ENCODE measurements at places on chromosomes 2 and 18. TPM values are rescaled to one million over a fixed set of nuclear protein-coding genes. Genes with fewer than 3 reads are reported as not detected.

- peak within 1 kb of the TSS; percentile 84 for H3K4me3 ChIP-seq
- H3K36me3 ChIP-seq, result peaks cover 3% of the 10 kb centered on the region
- peak; percentile 83 for DNase-seq
- H3K4me1 ChIP-seq, result peaks cover 40% of the 10 kb centered on the region
- H3K27ac ChIP-seq, result peak within 1 kb of the TSS; percentile 49
- peaks cover 14% of the 10 kb centered on the region for H3K27me3 ChIP-seq
These were observed at the start of gene VWA3B for GRCh38 chr2:98086491-98087446. VWA3B (plus strand) TSS chr2:98087167; CDS start chr2:98093093, 5,926 bp downstream.

GRCh38 chr2:11985817-11986566 is 239.6 kb downstream of the LPIN1 start:
- H3K27ac ChIP-seq, result no peak overlapping the region
- H3K4me3 ChIP-seq, result no peak overlapping the region
- peaks cover 4% of the 10 kb centered on the region for H3K27me3 ChIP-seq
- no peaks in the 10 kb centered on the region for H3K4me1 ChIP-seq
- no peak for DNase-seq

DNA sequence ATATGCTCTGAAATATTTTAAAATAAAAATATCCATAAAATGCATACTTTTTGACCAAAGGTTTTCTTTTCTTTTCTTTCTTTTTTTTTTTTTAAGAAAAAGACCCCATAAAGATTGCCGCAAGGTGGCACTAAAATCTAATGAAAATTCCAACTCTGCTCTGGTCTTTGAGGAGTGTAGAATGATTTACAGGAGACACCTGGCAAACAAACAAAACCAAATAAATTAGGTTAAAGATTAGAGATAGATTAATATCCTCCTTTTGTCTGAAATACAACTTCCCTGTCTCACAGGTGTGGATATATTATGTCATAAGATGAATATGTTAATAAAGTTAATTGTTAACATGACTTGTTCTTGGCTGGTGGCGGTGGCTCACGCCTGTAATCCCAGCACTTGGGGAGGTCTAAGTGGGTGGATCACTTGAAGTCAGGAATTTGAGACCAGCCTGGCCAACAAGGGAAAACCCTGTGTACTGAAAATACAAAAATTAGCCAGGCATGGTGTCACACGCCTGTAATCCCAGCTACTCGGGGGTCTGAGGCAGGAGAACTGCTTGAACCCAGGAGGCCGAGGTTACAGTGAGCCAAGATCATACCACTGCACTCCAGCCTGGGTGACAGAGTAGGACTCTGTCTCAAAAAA is 3.5 kb upstream of the RHOB start:
- peaks cover 3% of the 10 kb centered on the region for H3K4me1 ChIP-seq
- no peak for DNase-seq
- H3K27ac ChIP-seq, result no peak overlapping the region
- no peaks in the 10 kb centered on the region for H3K36me3 ChIP-seq
- no peak overlapping the region for H3K4me3 ChIP-seq

TXNL4A gene
- total RNA-seq, result 106 TPM

- no peak for DNase-seq
- H3K4me1 ChIP-seq, result no peaks in the 10 kb centered on the region
- no peak overlapping the region for H3K27ac ChIP-seq
- no peak overlapping the region for H3K4me3 ChIP-seq
- H3K27me3 ChIP-seq, result peaks cover 18% of the 10 kb centered on the region
These were observed 37.5 kb upstream of the SIX2 start for GRCh38 chr2:45046786-45047185.

GRCh38 chr2:240480834-240481623 is 45.6 kb downstream of the GPC1 start:
- no peaks in the 10 kb centered on the region for H3K27me3 ChIP-seq
- no peak overlapping the region for H3K4me3 ChIP-seq
- H3K4me1 ChIP-seq, result peaks cover under 1% of the 10 kb centered on the region
- DNase-seq, result no peak

GKN2 gene
- not detected for total RNA-seq

CHRNG gene
- total RNA-seq, result not detected

- no peaks in the 10 kb centered on the region for H3K27me3 ChIP-seq
- H3K4me3 ChIP-seq, result no peak overlapping the region
- no peaks in the 10 kb centered on the region for H3K36me3 ChIP-seq
- H3K27ac ChIP-seq, result no peak overlapping the region
- no peaks in the 10 kb centered on the region for H3K4me1 ChIP-seq
These were observed 50.1 kb downstream of the CDH19 start for GRCh38 chr18:66553824-66554223.

DNA sequence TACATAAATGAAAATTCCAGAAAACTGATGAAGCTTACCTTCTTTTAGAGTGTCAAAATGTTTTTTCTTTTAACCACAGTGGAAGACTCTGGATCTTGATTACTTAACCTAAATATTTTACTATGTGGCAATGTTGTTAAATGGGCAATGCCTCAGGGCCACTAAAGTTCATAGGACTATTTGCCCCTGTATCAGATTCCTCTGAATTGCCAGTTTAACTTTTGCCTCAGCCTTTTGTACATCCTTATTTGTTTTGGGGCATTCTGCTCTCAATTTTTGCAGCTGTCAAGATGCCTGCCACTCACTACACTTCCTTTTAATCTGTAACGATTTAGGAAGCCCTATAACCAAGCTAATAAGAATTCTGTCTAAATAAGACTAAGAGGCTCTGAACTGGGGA is 31.7 kb upstream of the SERTAD2 start:
- H3K4me3 ChIP-seq, result no peak overlapping the region
- no peak for DNase-seq
- H3K36me3 ChIP-seq, result peaks cover 18% of the 10 kb centered on the region
- peaks cover 11% of the 10 kb centered on the region for H3K4me1 ChIP-seq
- no peak overlapping the region for H3K27ac ChIP-seq
- H3K27me3 ChIP-seq, result no peaks in the 10 kb centered on the region

DNA sequence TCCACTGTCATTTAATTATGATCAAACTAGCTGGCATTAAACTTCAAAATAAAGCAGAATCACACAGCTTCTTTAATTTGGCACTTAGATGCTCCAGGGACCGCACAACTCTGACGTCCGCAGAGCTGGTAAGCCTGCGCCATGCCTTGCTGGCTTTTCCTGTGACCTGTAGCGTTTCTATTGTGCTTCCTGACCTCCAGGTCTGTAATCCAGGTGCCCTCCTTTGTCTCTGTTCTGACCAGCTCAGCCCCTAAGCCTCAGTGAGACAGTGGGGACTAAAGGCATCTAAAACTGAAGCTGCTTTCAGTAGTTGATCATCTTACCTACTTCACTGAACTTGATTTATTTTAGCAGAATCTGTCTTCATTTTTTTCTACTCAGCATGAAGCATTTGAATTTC is 249.7 kb upstream of the RGPD4 start:
- no peak for DNase-seq
- no peaks in the 10 kb centered on the region for H3K36me3 ChIP-seq
- no peak overlapping the region for H3K4me3 ChIP-seq
- H3K27me3 ChIP-seq, result no peaks in the 10 kb centered on the region
- no peaks in the 10 kb centered on the region for H3K4me1 ChIP-seq
- H3K27ac ChIP-seq, result no peak overlapping the region

ALPG gene
- not detected for total RNA-seq

GRCh38 chr18:77106331-77106730 is 26.3 kb downstream of the MBP start:
- peaks cover 54% of the 10 kb centered on the region for H3K36me3 ChIP-seq
- no peaks in the 10 kb centered on the region for H3K27me3 ChIP-seq
- H3K27ac ChIP-seq, result peak overlapping the region; percentile 73
- H3K4me1 ChIP-seq, result peaks cover 60% of the 10 kb centered on the region
- H3K4me3 ChIP-seq, result peak overlapping the region; percentile 23
- DNase-seq, result peak; percentile 66

GRCh38 chr2:120734930-120735651 is 577 bp upstream of the GLI2 start:
- H3K4me3 ChIP-seq, result no peak overlapping the region
- no peak overlapping the region for H3K27ac ChIP-seq
- DNase-seq, result no peak
- peaks cover 63% of the 10 kb centered on the region for H3K27me3 ChIP-seq
- H3K4me1 ChIP-seq, result peaks cover 20% of the 10 kb centered on the region

FAM124B gene
- total RNA-seq, result 0.34 TPM

PRSS56 gene
- not detected for total RNA-seq

- no peak overlapping the region for H3K27ac ChIP-seq
- DNase-seq, result no peak
- H3K4me1 ChIP-seq, result peaks cover 6% of the 10 kb centered on the region
- H3K4me3 ChIP-seq, result no peak overlapping the region
- H3K36me3 ChIP-seq, result no peaks in the 10 kb centered on the region
These were observed 17.7 kb downstream of the CXCR1 start for GRCh38 chr2:218149098-218149497.

DNA sequence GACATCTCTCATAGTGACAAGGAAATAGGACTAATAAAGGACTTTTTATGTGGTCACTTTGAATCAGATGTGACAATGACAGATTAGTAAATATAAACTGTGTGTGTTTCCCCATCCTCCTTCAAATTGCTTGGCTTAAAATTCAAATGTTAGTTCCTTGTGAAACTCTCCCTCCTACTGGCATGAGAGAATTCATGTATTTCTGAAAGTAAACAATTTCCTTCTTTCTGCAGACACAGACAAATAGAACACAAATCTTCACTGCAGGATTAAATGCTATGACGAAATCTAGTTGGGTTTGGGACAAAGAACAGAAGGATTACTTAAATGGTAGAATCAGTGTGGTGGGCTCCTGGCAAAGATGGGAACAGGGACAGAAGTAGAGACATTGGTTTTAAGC is 328.7 kb upstream of the FAM98A start:
- no peak for DNase-seq
- no peaks in the 10 kb centered on the region for H3K36me3 ChIP-seq
- H3K27ac ChIP-seq, result no peak overlapping the region
- no peak overlapping the region for H3K4me3 ChIP-seq
- no peaks in the 10 kb centered on the region for H3K4me1 ChIP-seq

GRCh38 chr2:25385910-25386309 is 44.2 kb upstream of the DNMT3A start:
- H3K27ac ChIP-seq, result no peak overlapping the region
- peaks cover 13% of the 10 kb centered on the region for H3K4me1 ChIP-seq
- H3K27me3 ChIP-seq, result no peaks in the 10 kb centered on the region
- H3K36me3 ChIP-seq, result peaks cover 25% of the 10 kb centered on the region

GRCh38 chr18:30556112-30556511 is 486.4 kb downstream of the DSC3 start:
- DNase-seq, result no peak
- no peaks in the 10 kb centered on the region for H3K4me1 ChIP-seq
- H3K27me3 ChIP-seq, result no peaks in the 10 kb centered on the region
- no peak overlapping the region for H3K27ac ChIP-seq
- no peaks in the 10 kb centered on the region for H3K36me3 ChIP-seq

DNA sequence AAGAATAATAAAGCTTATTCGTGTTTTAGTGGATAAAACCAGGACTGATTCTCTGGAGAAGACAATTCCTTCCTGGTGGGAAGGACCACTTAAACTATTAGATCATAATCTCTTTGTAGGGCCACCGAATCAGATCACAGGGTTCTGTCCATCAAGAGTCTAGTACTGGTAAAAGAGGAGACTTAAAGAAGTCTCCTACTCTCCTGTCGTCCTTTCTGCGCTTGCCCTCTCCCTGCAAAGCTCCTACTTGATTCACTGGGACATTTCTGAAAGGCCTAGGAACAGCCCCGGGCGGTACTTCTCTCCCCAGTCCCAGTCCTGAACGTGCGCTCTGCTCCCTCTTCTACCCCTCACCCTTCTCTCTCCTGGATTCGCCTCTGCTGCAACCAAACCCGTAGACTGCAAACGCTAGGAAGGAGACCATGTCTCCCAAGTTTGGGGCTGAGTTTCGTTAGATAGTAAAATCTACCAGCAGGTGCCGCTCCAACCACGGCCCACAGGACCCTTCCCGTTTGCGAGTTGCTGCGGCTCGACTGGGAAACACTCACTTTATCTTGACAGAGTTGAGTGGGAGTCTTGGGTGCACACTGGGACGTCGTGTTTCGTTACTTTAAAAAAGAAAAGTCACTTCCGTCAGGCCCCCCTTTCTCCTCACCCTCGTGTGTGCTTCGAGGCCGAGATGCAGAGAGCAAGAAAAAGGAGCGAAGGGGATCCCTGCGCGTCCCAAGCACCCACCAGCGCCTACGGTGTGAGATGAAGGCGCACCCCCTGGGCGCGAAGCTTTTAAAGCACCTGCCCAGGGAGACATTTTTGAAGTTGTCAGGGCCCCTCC is 923 bp downstream of the FIGLA start:
- H3K4me1 ChIP-seq, result peaks cover 9% of the 10 kb centered on the region
- peak overlapping the region; percentile 72 for H3K4me3 ChIP-seq

IL1RL1 gene
- not detected for total RNA-seq

GRCh38 chr2:176445956-176446355 is 176.7 kb downstream of the MTX2 start:
- peaks cover 4% of the 10 kb centered on the region for H3K4me1 ChIP-seq
- no peaks in the 10 kb centered on the region for H3K36me3 ChIP-seq
- H3K27ac ChIP-seq, result no peak overlapping the region
- peaks cover 10% of the 10 kb centered on the region for H3K27me3 ChIP-seq
- no peak overlapping the region for H3K4me3 ChIP-seq

- no peak for DNase-seq
- H3K4me1 ChIP-seq, result no peaks in the 10 kb centered on the region
- H3K36me3 ChIP-seq, result peaks cover 21% of the 10 kb centered on the region
These were observed 117.0 kb downstream of the HIBCH start for GRCh38 chr2:190202604-190203003.

- DNase-seq, result no peak
- H3K36me3 ChIP-seq, result no peaks in the 10 kb centered on the region
- no peak overlapping the region for H3K4me3 ChIP-seq
These were observed 112.3 kb upstream of the UXS1 start for GRCh38 chr2:106306387-106306786.

DNA sequence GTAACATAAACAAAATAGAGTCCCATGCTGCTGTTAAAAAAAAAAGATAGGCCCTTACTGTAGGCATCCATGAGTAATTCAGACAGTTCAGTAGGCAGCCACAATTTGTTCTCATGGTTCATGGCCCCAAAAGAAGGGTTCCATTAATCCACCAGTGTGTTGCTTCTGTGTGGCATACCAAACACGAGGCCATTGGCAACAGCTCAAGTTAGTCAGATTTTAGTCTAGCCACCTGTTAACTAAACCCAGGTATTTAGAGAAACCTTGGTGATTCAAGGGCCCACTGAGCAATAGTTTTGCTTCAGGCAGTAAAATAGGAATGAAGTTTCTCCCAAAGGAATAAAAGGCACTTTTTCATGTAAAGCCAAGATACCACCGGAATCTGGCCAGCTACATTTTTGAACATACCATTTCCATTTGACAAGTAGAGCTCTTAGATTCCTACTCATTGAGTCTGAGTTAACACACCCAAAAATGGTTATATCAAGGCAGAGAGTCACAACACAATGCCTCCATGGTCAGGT is 80.1 kb upstream of the SRD5A2 start:
- H3K36me3 ChIP-seq, result no peaks in the 10 kb centered on the region
- no peak overlapping the region for H3K27ac ChIP-seq
- H3K4me3 ChIP-seq, result no peak overlapping the region
- peaks cover 2% of the 10 kb centered on the region for H3K4me1 ChIP-seq
- no peak for DNase-seq

DOCK10 gene
- total RNA-seq, result 273 TPM

Data from activated naive CD8-positive, alpha-beta T cell treated with anti-CD3 and anti-CD28 coated beads, Interleukin-2, amount 10 ng/mL, durations not matched to agents 7 days and 5 days (primary cell).